ENCODE measurements at places on chromosomes 1 and 21.

GRCh38 chr1:201330541-201330940 is 46.9 kb downstream of the TNNT2 start:
- DNase-seq, result no peak

DNA sequence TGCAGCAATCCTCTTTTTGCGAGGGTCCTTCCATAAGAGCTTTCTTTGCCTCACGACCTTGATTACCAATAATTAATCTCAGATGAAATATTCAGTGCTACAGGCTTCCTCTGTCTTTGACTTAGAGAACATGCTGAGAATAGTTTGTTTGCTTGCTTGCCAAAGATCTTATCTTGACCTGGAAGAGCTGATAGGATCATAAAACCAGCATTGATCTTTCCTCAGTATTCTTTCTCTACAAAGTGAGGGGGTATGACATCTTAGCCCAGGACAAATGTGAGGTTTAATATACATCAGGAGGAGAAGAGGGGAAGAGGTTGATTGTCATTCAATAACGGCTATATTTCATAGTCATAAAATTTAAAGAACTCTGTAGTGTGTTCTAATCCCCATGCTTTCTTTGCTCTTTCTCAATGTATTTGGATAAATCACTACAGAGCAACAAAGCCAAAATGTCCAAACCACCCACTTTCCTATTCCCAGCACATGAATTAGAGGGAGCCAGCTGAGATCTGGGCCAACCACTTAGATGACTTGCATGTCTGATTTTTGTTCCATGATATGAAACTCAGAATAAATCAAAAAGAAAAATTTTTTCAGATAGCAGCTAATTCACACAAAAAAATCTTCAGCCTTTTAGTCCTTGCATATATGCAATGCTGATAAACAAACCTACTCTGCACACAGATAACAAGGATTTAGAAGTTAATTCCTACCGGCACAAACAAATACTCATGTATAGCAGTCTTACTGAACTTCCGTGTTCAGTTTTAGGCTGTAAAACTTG is 50.5 kb upstream of the IPO9 start:
- DNase-seq, result no peak

DNA sequence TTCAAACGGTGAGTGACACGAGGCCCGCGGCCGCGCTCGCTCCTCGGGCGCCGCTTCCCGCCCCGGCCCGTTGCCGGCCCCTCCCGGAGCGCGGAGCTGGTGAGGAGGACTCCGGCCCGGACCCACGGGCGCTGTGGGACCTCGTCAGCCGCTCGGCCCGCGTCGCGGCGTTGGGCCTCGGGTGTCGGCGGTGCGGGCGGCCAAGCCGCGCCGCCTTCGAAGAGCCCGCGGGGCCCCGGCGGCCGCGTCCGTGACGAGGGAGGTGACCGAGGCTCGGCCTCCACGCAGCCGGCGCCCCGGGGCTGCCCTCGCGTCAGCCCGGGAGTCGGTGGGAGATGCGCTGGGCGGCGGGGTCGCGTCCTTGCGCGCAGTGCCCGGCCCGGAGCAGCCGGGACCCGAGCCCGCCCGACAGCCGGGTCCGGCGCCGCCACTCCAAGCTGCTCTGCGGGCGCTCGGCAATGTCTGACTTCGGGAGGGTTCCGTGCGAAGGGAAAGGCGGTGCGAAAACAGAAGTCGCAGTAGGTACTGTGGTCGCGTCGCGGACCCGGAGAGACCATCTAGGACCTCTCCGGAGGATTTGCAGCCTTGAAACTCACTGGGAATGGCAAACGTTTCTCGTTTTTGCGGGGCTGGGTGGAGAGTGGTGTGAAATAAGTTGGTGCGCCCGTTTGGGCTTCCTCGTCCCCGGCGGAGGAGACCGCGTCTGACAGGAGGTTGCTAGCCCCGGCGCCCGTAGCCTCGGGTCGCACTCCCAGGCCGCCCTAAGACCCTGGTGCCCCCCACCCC is 829 bp downstream of the SPEN start:
- DNase-seq, result no peak

DNA sequence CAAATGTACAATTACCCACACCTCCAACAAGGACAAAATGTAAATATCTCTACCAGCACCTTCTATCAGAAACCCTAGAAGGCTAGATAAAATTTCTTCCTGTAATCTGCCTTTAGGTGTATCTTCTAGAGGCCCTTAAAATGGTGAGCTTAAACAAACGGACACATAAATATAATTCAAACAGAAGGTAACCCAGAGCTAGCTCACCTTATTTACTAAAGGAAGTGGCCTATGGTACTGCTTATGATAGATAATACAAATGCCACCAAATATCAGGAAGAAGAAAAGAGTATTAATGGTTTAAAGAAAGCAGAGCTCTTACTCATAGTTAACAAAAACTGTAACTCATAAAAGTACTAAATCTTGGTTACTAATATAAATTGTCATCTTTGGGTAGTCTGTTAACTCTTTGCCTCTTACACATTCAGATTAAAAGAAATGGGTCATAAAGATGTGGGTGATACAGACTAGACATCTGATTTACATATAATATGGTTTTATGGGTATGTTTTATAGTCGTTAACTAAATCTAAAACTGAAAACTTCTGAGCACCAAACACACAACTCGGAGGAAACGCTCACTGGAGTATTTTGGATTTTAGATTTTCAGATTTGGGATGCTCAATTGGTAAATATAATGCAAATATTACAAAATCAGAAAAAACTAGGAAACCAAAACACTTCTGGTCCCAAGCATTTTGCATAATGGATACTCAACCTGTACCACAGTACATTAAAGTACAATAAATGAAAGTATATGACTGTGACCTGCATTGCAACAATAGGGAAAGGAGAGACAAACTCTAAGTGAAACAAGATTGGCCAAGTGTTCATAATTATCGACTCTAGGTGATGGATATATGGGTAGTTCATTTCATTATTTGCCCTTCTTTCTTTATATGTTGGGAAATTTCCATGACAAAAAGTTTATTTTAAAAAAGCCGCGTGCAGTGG is 23.2 kb downstream of the TRIT1 start:
- no peak for DNase-seq

- DNase-seq, result no peak
Measured at GRCh38 chr1:24619376-24619775, 23.7 kb upstream of the SRRM1 start.

DNA sequence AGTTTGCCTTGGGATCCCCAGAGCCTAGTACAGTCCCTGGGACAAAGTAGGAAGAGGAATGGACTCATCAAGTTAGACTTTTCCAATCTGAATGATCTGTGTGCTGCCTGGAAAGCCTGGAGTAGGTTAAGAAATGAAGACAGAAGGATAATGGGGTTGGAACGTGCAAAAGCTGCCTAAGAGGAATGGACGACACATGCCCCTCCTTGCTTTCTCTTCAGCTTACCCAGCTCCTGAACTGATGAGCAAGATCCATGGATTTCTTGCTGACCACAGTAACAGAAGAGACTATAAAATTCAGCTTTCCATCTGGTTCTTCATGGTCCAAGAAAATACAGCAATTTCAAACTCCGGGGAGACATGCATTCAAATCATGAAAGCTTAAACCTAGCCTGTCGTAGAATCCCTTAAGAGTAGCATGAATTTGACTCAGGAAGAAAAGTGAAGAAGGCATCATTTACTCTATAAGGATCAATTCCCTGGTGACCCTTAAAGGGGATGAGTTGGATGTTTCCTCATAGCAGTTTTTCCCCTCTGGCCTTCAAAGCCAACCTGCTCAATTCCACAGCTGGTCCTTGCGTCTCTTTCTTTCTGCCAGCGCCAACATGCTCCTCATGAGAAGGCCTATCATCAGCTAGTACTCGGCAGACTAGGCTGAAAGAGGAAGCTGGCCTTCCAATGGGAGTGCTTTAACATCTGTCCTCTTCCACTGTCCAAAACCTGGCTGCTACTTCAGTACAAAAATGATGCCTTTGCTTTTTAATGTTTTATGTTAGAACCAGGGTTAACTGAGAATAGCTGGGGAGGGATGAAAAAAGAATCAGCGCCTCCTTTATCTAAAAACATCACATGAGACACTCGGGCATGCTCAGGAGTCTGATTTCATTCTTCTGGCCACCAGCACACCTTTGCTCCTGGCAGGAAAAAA is 5.7 kb upstream of the PEF1 start:
- no peak for DNase-seq

Measured in GM12892 (cell line).